SK-N-SH (cell line): ENCODE measurements at places on chromosomes 3 and 15. TPM values are rescaled to one million over a fixed set of nuclear protein-coding genes. Genes with fewer than 3 reads are reported as not detected.
A peak's percentile ranks its signal among the peaks of the same experiment; 100 is the strongest.

The CAMK2N2 gene
- polyA plus RNA-seq = 0.89 and 2.2 TPM in 2 replicates

- no peak for DNase-seq
- H3K4me1 ChIP-seq = peaks cover 18% of the 10 kb centered on the region
- no peak overlapping the region for H3K4me3 ChIP-seq
- H3K36me3 ChIP-seq = no peaks in the 10 kb centered on the region
- peak overlapping the region; percentile 91 for H3K27ac ChIP-seq
These were observed 279.3 kb upstream of the C2CD4B start for GRCh38 chr15:62444104-62445022.

The STRIT1 gene
- polyA plus RNA-seq = not detected in 2 replicates

The ROPN1 gene
- 0.05 TPM in 1 of 2 replicates, not detected in the other for polyA plus RNA-seq

- H3K27me3 ChIP-seq = no peaks in the 10 kb centered on the region
- H3K27ac ChIP-seq = no peak overlapping the region
- H3K4me1 ChIP-seq = no peaks in the 10 kb centered on the region; the same call in 1 of the 2 replicates
- no peak overlapping the region for H3K4me3 ChIP-seq
- DNase-seq = no peak
These were observed 509.2 kb upstream of the MDFIC2 start for GRCh38 chr3:70821602-70822001.

The COL6A6 gene
- not detected in 2 replicates for polyA plus RNA-seq

DNA sequence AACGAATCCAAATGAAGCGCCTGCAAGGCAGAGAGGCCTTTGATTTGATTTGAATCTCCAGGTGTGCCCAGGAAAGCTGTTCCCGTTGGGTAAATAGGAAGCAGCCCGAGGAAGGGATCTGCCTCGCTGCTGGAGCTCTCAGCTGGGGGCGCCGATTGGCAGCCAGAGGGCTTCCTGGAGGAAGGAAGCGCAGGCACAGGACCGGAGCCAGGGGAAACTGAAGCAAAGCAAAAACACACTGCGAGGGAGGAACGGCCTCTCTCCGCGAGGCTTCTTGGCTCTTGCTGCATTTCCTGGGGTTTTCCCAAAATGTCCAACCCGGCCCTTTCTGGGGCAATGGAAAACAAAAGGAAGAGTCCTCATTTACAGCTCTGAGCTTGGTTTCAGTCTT lies 80.3 kb downstream of the TMEM266 start:
- DNase-seq = no peak
- no peak overlapping the region for H3K4me3 ChIP-seq
- H3K27me3 ChIP-seq = peaks cover 8% of the 10 kb centered on the region; the same call in 1 of the 2 replicates

DNA sequence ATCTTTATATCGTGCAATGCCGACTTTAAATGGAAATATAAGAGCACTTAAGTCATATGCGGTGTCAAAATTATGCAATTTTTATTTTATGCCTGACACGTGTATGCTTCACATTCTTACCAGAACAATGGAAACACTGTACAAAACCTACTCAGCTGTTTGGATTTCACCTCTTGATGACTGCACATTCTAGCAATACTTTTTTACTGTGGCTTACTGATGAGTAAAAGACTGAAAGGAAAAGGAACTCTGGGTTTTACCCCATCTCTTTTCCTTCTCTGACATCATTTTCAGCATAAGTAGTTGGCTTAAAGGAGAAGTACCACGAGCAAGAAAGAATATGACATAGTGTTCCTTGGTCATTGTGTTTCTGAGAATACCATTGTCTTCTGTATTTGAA lies 142.8 kb downstream of the POLR2M start:
- H3K4me1 ChIP-seq = no peaks in the 10 kb centered on the region; the same call in 1 of the 2 replicates
- no peak for DNase-seq
- no peaks in the 10 kb centered on the region for H3K36me3 ChIP-seq
- H3K4me3 ChIP-seq = no peak overlapping the region

The TMCO5A gene
- not detected in 2 replicates for polyA plus RNA-seq

- H3K4me3 ChIP-seq = no peak overlapping the region
- no peak overlapping the region for H3K27ac ChIP-seq
- H3K27me3 ChIP-seq = no peaks in the 10 kb centered on the region
- no peaks in the 10 kb centered on the region for H3K36me3 ChIP-seq
- H3K4me1 ChIP-seq = no peaks in the 10 kb centered on the region
These were observed 90.1 kb downstream of the PCSK6 start for GRCh38 chr15:101399431-101399830.

GRCh38 chr3:63042833-63043232 lies 167.6 kb upstream of the CADPS start:
- no peak overlapping the region for H3K4me3 ChIP-seq
- no peaks in the 10 kb centered on the region for H3K27me3 ChIP-seq
- H3K36me3 ChIP-seq = no peaks in the 10 kb centered on the region

DNA sequence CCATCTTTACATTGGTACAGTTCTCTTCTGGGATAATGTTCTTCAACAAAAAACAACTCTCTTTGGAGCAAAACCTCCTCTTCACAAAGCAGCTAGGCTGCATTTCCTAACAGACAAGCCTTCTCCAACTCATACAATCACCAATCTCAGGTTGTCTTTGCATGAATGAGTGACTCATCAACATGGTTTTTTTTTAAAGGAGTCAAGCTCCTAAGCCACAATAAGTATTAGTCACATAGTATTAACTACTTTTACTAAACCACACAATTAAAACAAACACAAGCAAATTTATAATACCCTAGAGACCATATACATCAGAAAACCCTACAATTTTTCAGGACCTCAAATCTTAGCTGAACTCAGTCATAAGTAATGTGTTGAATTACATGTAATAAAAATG lies 137.4 kb downstream of the TBC1D5 start:
- H3K27me3 ChIP-seq = no peaks in the 10 kb centered on the region
- no peaks in the 10 kb centered on the region for H3K36me3 ChIP-seq
- DNase-seq = no peak
- no peak overlapping the region for H3K4me3 ChIP-seq
- no peaks in the 10 kb centered on the region for H3K4me1 ChIP-seq

- H3K4me1 ChIP-seq = no peaks in the 10 kb centered on the region
- H3K27ac ChIP-seq = no peak overlapping the region
- no peak for DNase-seq
- no peak overlapping the region for H3K4me3 ChIP-seq
- no peaks in the 10 kb centered on the region for H3K27me3 ChIP-seq
These were observed 28.3 kb downstream of the MKRN2 start for GRCh38 chr3:12585181-12585580.

DNA sequence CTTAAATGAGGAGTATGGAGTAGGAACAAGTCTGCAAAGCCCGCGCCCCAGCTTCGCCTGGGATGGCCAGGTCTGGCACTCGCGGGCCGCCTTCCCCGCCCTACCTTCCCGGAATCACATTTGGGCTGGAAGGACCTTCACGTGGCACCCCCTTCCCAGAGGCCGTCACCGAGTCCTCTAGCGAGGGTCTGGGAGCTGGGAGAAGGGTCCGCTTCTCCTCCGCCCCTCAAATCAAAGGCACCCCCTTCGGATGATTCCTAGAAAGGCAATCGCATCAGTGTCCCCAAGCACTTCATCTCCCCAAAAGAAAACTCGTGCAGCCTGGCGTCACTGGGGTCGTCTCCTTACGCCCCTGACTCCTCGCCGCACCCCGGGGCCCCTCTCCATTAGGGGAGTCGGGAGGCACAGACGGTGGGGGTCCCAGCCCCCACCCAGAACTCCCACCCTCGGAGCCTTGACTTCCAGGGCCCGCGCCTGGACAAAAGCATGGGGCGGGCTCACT lies 380 bp downstream of the MYLK start:
- peaks cover 12% of the 10 kb centered on the region; the same call in 1 of the 2 replicates for H3K4me1 ChIP-seq
- H3K36me3 ChIP-seq = peaks cover 13% of the 10 kb centered on the region; the same call in 1 of the 2 replicates
- no peak for DNase-seq
- peak overlapping the region; percentile 87 for H3K4me3 ChIP-seq
- H3K27me3 ChIP-seq = no peaks in the 10 kb centered on the region

The EIF5A2 gene
- 2.7 and 4.0 TPM in 2 replicates for polyA plus RNA-seq

DNA sequence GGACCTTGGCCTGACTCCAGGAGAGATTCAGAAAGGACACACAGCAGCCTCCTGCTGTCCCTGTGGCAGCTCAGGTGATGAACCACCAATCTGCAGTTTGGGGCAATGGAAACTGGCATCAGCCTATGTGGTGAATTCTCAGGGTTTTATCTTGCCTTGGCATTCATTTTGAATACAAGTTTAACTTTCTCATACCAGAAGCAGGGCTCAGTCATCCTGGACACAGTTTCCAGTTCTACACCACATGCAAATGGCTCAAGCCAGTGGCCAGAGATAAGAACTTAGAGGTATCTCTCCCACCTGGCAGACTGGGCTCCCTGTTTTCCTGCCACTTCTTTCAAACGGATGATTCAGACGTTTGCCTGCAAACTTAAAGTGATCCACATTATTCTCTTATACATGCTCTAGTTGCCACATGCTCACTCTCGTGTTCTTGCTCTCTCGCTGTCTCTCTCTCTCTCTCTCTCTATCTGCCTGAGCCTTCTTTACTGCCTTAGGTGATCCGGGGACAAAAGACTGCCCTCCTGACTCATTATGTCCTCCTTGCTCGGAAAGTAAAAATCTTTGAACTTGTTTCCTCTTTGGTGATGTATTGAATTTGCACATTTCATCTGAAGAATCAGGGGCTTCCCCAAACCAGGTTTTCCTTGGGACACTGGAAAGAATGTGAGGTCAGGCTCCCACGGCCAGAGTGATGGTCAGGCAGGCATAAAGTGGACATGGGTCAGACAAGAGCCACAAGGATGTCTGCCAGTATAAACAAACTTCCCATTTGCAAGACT lies 99.6 kb upstream of the STT3B start:
- no peak overlapping the region for H3K4me3 ChIP-seq
- no peaks in the 10 kb centered on the region for H3K4me1 ChIP-seq
- no peak overlapping the region for H3K27ac ChIP-seq
- H3K27me3 ChIP-seq = no peaks in the 10 kb centered on the region
- no peaks in the 10 kb centered on the region for H3K36me3 ChIP-seq

GRCh38 chr3:40333416-40333815 lies 23.9 kb downstream of the EIF1B start:
- H3K4me3 ChIP-seq = no peak overlapping the region
- no peaks in the 10 kb centered on the region for H3K36me3 ChIP-seq
- H3K27me3 ChIP-seq = no peaks in the 10 kb centered on the region
- DNase-seq = peak; percentile 25
- H3K4me1 ChIP-seq = peaks cover 16% of the 10 kb centered on the region; the same call in 1 of the 2 replicates
- no peak overlapping the region for H3K27ac ChIP-seq

The KY gene
- 1.9 and 2.4 TPM in 2 replicates for polyA plus RNA-seq

The PXYLP1 gene
- polyA plus RNA-seq = 8.6 and 12.1 TPM in 2 replicates

- H3K27ac ChIP-seq = no peak overlapping the region
- no peaks in the 10 kb centered on the region for H3K27me3 ChIP-seq
- DNase-seq = peak; percentile 48
- peaks cover 3% of the 10 kb centered on the region; the same call in 1 of the 2 replicates for H3K4me1 ChIP-seq
- H3K4me3 ChIP-seq = no peak overlapping the region
These were observed 14.5 kb downstream of the TAGLN3 start for GRCh38 chr3:112013058-112013783.

DNA sequence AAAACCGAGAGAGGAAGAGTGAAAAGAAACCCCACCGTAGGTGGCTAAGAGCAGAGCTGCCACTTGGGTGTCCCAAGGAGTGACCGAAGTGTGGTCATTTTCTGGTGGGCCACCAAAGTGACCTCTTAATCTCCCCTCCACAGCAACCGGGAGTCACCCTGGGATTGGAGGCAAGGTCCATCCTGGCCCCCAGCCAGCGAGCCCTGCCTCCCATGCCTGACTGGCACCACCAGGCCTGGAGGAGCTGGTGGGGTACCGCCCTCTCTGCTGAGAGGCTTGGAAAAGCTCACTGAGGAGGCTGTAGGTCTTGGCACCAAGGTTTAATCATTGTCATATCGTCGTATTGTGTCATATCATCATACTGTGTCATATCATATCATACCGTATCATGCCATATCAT lies 74.0 kb upstream of the TRPM1 start:
- no peaks in the 10 kb centered on the region for H3K27me3 ChIP-seq
- H3K4me3 ChIP-seq = no peak overlapping the region
- no peaks in the 10 kb centered on the region for H3K36me3 ChIP-seq
- no peak overlapping the region for H3K27ac ChIP-seq
- no peak for DNase-seq

- no peaks in the 10 kb centered on the region for H3K27me3 ChIP-seq
- H3K4me3 ChIP-seq = no peak overlapping the region
- no peaks in the 10 kb centered on the region; the same call in 1 of the 2 replicates for H3K4me1 ChIP-seq
- no peaks in the 10 kb centered on the region for H3K36me3 ChIP-seq
These were observed 130.3 kb downstream of the SLCO3A1 start for GRCh38 chr15:91983729-91984340.

The APBA2 gene
- polyA plus RNA-seq = 12.7 and 14.0 TPM in 2 replicates

- H3K27me3 ChIP-seq = no peaks in the 10 kb centered on the region
- H3K27ac ChIP-seq = peak overlapping the region; percentile 71
- H3K4me3 ChIP-seq = no peak overlapping the region
- DNase-seq = no peak
- peaks cover 23% of the 10 kb centered on the region; the same call in 1 of the 2 replicates for H3K4me1 ChIP-seq
These were observed 28.1 kb downstream of the ITGB5 start for GRCh38 chr3:124859025-124859424.

DNA sequence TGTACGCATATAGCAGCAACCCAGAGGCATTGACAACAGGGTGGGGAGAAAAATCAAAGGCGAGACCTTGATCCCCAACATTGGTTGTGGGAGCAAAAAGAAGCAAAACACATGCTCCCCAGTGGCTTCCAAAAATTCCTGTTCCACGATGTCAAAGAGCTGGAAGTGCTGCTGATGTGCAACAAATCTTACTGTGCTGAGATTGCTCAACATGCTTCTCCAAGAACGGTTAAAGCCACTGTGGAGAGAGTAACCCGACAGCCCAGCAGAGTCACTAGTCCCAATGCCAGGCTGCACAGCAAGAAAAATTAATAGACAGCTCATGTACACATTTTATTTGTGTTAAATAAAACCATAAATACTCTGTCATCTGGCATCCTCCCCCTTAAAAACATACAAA lies 179.9 kb upstream of the PFN2 start:
- H3K27ac ChIP-seq = no peak overlapping the region
- H3K27me3 ChIP-seq = no peaks in the 10 kb centered on the region
- no peak for DNase-seq
- no peaks in the 10 kb centered on the region for H3K36me3 ChIP-seq
- peaks cover 6% of the 10 kb centered on the region; the same call in 1 of the 2 replicates for H3K4me1 ChIP-seq

DNA sequence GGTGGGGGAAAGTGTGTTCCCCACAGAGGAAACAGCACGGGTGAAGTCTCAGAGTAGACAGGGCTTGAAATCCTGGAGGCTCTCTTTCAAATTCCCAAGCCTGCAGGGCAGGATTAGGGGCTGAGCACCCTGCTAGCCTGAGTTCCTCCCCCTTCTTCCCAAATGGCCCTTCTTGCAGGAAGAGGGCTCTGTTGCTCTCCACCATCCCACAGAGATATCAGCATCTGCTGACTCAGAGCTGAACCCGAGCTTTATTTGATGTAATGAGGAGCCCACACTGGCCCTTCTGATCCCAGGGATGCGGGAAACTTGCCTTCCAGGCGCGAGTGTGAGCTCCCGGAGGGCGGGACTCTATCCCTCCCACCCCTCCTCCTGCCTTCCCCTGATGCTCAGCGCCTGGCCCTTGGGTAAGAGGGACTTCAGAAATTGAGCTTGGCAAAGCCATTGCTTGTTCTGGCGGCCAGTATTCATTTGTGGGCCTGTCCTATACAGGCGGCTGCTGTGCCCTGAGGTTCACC lies 1.4 kb upstream of the STRA6 start:
- no peaks in the 10 kb centered on the region for H3K27me3 ChIP-seq
- H3K4me3 ChIP-seq = peak overlapping the region; percentile 50
- H3K36me3 ChIP-seq = 0 out of 2 replicates have a peak, but pooled peaks cover 2% of the 10 kb centered on the region
- H3K27ac ChIP-seq = peak overlapping the region; percentile 97
- peak; percentile 82 for DNase-seq
